ENCODE measurements at places on chromosomes 2 and 18.

DNA sequence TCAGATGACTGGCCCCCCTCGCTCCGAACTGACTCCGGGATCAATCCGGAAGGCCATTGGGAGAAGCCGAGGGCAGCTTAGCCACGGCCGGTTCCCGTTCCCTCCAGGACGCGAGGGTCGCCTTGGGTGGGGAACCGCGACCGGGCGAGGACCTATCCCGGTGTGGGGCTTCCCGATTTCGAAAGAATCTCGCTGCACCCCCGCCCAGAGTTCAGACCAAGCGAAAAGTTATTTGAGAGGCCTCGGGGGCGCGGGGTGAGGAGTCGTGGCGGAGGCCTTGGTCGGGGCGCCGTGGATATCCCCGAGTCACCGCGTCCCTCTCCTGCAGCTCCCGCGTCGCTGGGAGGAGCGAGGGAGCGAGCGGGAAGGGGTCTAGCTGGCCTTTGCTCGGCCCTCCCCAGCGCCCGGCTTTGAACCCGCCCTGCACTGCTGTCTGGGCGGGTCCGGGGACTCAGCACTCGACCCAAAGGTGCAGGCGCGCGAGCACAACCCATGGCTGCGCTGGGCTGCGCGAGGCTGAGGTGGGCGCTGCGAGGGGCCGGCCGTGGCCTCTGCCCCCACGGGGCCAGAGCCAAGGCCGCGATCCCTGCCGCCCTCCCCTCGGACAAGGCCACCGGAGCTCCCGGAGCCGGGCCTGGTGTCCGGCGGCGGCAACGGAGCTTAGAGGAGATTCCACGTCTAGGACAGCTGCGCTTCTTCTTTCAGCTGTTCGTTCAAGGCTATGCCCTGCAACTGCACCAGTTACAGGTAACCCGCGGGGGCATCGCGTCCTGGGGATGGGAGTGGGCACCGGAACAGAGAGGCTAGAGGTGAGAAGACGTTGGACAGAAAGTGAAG lies at the start of gene CYP27A1:
TSS of gene CYP27A1 (plus strand) at position 457 of the 837 bp plus-strand sequence. CDS start at position 493, 36 bp downstream.
- DNase-seq: no peak

- DNase-seq: no peak
Observed at GRCh38 chr2:119584469-119584868, 40.2 kb downstream of the CFAP221 start.

DNA sequence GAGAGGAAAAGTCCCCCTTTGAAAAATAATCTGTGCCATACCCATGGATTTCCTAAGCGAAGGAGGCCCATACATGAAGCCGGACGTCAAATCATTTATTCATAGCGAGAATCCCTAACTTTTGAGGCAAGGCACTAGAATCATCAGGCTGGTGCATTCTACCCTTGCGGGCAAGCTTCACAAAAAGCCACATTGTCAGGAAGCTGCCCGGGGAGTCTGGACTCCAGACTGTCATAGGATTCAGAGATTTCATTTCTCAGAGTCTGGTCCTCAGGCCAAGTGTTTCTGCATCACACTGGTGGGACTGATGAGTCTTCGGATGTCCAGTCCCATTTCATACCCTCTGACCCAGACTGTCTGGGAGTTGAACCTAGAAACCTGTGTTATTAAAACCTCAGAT lies 8.9 kb downstream of the SLC9A4 start:
- no peak for DNase-seq

GRCh38 chr2:43313642-43314017 lies 87.2 kb upstream of the ZFP36L2 start:
- DNase-seq: no peak

GRCh38 chr2:55986700-55987440 lies 63.3 kb upstream of the EFEMP1 start:
- DNase-seq: no peak

GRCh38 chr2:15980605-15981098 lies 40.3 kb downstream of the MYCN start:
- no peak for DNase-seq

DNA sequence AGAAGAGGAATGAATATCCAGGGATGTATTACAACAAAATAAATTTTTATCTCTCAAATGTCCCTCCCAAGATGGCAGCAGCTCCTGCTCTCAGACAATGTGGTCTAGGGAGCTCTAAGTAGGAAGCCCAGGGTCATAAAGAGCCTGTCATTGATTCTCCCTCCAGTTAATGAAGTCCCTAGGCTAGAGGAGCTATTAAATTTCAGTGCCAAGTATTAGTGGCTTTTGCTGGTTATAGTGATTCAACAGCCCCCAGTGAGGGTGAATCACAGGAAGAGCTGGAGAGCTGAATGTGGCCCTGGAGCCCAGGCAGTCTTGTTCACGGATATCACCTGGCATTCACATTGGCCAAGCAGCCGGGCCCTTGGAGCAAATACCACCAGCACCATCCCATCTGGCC lies 109.8 kb upstream of the YPEL5 start:
- no peak for DNase-seq

- peak; percentile 43 for DNase-seq
Observed at GRCh38 chr2:66897181-66897580, 462.3 kb downstream of the MEIS1 start.

GRCh38 chr18:62281684-62282083 lies 43.4 kb upstream of the TNFRSF11A start:
- peak; percentile 75 for DNase-seq

DNA sequence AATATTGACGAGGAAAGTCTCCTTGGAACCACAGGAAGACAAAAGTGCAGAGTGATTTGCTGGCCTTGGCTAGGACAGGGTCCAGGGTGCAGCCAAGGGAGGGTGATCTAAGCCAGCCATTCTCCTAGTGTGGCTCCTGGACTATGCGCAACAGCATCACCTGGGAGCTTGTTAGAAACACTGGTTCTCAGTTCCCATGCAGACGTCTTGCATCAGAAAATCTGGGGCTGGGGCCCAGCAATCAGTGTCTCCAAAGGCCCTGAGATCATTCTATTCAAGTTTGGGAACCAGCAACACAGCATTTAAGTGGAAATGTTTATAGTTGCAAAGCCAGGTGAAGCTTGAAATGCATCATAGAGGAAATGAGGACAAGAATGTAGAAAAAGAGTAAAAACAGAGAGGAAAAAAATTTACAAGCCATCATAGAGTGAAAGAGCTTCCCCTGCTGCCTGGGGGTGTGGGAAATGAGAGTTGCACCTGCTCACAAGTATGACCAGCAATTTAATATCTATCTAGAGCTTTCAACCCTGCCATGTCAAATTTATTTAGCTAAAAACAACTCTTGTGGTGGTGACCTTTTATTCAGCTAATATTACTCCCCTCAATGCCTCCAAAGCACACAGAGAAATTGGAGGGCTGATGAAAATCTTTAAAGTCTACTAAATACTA lies 54.4 kb upstream of the SEC11C start:
- no peak for DNase-seq

- no peak for DNase-seq
Observed at GRCh38 chr2:117859924-117860647, 45.6 kb downstream of the DDX18 start.

DNA sequence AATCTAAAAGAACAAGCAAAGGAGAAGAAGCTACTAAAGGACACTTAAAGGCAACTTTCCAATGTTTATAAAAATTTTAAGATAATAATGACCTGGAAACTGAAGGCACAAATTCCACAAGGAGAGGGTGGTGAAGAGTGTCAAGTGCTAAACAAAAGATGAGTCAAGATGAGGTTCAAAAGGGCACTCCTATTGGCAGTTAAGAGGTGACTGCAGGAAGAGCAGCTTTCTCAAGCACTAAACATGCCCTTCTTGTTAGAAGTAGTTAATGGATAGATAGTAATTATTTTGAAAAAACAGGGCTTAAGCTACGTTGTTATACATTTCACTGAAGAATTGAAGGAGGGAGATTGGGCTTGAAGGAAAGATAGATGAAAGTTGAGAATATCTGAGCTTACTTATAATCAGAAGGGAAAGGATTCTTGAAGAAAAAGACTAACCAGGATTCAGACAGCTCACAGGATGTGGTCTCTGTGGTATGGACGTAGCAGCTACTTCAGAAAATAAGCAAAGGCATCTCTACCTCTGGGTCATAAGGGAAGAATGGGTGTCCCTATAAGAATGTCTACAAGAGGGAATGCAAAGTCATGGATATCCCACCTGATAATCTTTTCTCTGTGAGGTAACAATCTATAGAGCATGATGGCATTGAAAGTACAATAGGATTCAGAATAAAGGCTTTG lies 454.7 kb upstream of the SLC39A10 start:
- no peak for DNase-seq

GRCh38 chr2:228367356-228367755 lies 185.9 kb upstream of the SPHKAP start:
- DNase-seq: no peak

GRCh38 chr18:67200665-67201064 lies 315.9 kb downstream of the DSEL start:
- DNase-seq: no peak

- DNase-seq: peak; percentile 77
Observed at GRCh38 chr18:7084080-7085065, 33.2 kb downstream of the LAMA1 start.

DNA sequence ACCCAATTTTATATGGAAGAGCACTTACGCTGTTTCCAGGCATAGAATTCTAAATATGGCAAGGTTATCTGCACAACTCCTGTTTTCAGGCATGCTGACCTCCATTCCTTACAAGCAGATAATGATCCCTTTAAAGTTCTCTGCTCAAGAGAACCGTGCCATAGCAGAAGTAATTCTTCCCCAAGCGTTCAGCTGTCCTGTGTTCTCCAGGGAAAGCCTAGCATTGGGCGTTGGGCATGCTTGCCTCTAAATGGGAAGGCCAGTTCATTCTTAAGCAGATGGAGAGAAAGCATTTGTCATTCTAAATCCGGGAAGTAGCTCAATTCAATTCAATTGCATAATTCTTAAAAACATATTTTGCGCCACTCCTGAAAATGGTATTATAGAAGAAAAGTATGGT lies 55.7 kb upstream of the EML4 start:
- no peak for DNase-seq

DNA sequence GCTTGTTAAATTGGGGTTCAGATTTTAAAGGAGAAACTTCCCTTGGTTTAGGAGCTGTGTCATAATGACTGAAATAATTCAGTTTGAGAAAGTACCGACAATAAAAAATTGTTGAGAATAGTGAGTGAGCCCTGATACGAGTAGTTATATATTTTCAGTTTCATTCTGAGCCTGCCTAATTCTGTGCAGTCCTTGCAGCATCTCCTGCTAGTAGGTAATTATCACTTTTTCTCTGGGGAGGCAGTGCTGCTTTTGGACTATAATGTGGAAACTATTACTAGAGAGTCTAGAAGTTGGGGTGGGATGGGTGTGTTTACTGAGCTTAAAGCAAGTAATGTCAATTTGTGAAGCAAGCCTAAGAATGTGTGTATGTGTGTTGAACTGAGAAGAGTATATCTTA lies 21.7 kb downstream of the ZNF638 start:
- DNase-seq: no peak

- DNase-seq: no peak
Observed at GRCh38 chr2:224802407-224802806, 86.2 kb upstream of the CCDC195 start.

- no peak for DNase-seq
Observed at GRCh38 chr18:68426731-68427315, 288.1 kb downstream of the TMX3 start.

- DNase-seq: no peak
Observed at GRCh38 chr2:103991591-103991990, 862.3 kb upstream of the POU3F3 start.

DNA sequence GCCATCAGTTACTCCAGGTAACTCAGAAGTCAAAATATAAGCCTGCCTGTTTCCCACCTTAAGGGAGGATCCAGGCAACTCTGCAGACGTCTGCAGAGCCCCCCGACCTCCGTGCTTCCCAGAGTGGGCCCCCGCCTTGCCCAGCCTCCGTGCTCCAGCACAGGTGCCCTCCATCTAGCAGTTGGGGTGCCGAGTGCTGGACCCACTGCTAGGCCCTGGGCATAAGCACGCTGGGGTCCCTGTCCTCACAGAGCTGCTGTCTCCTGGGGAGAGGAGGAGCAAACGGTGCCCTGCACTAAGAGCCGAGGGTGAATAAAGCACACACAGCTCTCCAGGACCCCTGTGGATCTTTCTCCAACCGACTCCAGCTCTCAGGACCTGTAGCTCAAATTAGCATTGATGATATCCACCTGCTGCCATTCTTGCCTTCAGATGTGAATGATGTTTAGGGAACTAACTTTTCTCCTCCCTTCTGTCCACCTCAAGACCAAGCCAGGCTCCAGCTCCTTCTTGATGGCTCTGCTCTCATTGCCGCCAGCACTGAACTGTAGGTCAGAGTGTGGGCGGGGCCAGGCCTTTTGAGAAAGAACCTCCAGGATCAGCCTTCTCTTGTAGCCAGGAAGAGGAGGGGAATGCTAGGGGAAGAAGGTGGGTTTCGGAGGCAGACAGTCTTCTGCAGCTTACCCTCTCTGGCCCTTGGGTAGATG lies 121.2 kb downstream of the SMAD7 start:
- no peak for DNase-seq

DNA sequence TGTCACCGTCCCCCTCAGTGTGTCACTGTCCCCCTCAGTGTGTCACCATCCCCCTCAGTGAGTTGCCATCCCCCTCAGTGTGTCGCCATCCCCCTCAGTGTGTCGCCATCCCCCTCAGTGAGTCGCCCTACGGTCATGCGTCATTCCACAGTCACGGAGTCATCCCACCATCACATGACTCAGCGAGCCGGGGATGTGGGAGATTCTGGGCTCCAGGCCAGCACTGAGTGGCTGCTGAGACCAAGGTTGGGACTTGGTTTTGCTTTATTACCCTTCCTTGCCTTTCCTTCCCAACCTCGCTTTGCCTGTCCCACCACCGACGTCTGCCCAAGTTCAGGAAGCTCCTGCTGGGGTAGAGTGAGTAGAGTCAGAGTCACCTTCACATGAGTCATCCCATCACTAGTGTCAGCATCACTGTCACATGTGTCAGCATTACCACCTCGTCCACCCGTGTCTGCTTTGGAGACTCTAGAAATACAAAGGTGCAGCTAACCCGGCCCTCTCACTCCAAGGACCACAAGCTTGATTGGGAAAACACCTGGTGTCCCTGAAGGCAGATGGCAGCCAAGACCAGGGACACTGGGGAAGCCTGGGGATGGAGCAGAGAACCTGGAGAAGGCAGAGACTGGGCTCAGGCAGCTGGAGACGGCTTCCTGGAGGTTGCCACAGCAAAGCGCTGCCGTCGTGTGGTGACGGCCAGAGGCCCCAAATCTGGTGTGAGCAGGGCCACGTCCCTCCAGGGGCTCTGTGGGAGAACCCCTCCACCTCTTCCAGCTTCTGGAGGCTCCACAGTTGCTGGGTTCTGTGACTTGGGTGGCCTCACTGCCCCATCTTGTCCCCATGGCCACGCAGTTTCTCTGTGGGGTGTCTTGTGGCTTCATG lies 485.2 kb upstream of the SALL3 start:
- DNase-seq: no peak

DNA sequence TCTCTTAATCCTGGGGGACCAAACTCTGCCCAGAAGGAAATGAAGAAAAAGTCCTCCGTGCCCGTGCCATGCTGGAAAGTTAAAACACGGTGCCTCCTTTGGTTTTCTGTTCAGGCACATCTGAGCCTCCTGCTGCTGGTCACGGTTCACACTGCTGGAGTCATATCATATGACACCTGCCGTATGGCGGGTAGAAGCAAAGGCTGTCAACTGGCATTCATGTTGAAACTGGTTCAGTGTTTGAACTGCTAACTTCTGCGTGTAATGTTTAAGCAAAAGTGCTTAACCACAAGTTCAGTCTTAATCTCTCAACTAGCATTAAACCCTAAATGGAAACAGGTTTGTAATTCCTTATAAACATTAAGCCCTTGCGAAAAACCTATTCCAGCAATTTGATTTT lies 3.1 kb downstream of the STK39 start:
- no peak for DNase-seq

GRCh38 chr2:8170552-8171327 lies 511.1 kb upstream of the ID2 start:
- DNase-seq: no peak

Measured in fibroblast of skin of left biceps (primary cell).